Stomach (tissue), 19 donors: ENCODE measurements at places on chromosomes 16 and 17.

GRCh38 chr17:76997981-76998531 lies 129.9 kb downstream of the MGAT5B start:
- H3K36me3 ChIP-seq: no peaks in the 10 kb centered on the region
- no peak overlapping the region for H3K4me3 ChIP-seq
- peaks cover 62% of the 10 kb centered on the region for H3K27me3 ChIP-seq
- H3K27ac ChIP-seq: no peak overlapping the region

DNA sequence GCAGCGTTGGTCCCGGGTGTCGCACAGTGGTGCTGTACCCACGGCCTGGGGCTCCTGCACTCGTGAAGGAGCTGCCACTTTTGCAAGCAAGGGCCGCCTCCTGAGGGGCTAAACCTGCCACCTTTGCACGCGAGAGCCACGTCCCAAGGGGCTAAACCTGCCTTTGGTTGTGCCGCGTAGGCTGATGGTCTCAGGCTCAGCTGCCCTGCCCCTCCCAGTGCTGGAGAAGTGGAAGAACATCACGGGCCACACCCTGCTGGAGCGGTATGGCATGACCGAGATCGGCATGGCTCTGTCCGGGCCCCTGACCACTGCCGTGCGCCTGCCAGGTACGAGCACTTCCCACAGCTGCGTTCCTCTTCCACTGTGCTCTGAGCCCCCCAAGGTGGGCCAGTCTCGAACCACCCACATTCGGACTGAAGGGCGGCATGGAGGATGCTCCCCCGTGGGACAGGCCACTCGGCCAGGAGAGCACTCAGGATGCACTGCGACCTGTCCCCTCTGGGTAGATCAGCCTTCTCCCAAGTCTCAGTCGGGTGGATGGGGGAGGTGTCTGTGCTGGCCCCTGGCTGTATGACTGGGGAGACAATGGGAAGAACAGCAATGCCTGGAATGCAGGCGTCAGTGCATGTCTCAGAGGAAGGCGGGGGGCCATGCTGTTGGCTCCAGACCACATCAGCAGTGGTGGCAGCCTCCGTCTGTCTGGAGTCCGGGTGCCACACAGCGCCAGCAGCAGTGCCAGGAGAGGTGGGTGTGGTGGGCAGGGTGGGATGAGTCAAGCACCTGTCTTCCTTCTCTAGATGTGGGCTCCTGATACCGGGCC lies 20.7 kb downstream of the ACSF3 start:
- H3K27me3 ChIP-seq: no peaks in the 10 kb centered on the region
- peaks cover 25% of the 10 kb centered on the region for H3K4me1 ChIP-seq
- peak overlapping the region; percentile 16 for H3K4me3 ChIP-seq
- peak overlapping the region; percentile 59 for H3K27ac ChIP-seq
- H3K36me3 ChIP-seq: peaks cover 51% of the 10 kb centered on the region

DNA sequence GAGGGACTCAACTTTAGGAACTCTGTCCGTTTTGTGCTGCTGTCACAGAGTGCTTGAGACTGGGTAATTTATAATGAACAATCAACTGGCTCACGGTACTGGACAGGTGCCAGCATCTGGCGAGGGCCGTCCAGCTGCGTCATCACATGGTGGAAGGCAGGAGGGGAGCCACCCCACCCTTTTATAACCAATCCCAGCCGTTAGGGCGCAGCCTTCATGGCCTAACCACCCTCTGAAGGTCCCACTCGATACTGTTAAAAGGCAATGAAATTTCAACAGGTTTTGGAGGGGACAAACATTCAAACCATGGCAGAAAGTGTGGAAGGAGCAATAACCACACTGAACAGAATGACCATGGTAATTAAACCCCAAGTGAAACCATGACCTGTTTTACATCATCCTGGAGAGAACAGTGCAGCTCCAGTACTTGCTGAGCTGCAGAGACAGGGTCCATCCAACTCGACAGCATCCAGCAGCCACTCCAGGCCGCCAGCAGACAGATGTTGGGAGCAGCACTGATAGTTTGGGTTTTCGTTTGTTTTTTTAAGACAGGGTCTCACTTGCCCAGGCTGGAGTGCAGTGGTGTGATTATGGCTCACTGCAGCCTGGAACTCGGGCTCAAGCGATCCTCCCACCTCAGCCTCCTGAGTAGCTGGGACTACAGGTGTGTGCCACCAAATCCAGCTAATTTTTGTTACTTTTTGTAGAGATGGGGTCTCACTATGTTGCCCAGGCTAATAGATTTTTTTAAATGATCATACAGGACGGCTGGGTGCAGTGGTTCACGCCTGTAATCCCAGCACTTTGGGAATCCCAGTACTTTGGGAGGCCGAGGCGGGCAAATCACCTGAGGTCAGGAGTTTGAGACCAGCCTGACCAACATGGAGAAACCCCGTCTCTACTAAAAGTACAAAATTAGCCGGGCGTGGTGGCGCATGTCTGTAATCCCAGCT lies 11.0 kb downstream of the CHMP6 start:
- no peak overlapping the region for H3K27ac ChIP-seq
- peak; percentile 72 for DNase-seq
- H3K36me3 ChIP-seq: peaks cover 28% of the 10 kb centered on the region

DNA sequence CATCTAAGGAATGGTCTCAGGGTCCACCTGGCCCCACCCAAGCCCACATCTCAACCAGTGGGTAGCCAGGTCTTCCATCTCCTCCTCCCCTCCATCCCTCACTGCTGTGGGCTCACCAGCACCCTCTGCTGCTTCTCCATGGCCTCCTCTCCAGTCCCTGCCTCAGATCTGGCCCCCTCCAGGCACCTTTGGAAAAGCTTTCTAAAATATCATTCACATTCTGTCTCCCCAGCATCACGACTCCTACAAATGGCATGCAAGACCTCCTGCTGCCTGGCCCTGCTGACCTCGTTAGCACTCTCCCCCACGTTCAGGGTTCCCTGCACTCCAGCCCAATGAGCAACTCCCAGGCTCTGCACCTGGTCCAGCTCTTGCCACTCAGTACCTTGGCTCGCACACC lies 13.7 kb downstream of the GLP2R start:
- no peak overlapping the region for H3K27ac ChIP-seq
- DNase-seq: no peak
- peaks cover 8% of the 10 kb centered on the region for H3K4me1 ChIP-seq
- H3K27me3 ChIP-seq: no peaks in the 10 kb centered on the region
- no peaks in the 10 kb centered on the region for H3K36me3 ChIP-seq

DNA sequence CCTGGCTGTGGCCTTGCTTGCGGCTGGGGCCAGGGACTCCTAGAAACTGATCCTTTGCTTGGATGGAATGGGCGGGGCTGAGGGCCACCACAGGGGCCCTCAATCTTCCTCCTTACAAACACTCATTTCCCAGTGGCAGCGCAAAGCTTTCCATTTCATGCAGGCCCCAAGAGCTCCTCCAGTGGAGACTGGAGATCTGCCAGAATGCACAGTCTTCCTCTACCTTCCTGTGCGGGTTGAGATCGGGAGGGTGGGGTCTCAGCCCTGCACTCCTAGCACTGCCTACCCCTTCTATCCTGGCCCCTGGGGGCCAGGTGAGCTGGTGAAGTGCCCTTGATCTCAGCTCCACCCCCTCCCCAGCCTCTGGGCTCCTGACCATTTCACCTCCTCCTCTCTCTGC lies 1.7 kb downstream of the NRN1L start:
- no peak overlapping the region for H3K27ac ChIP-seq
- no peaks in the 10 kb centered on the region for H3K27me3 ChIP-seq

DNA sequence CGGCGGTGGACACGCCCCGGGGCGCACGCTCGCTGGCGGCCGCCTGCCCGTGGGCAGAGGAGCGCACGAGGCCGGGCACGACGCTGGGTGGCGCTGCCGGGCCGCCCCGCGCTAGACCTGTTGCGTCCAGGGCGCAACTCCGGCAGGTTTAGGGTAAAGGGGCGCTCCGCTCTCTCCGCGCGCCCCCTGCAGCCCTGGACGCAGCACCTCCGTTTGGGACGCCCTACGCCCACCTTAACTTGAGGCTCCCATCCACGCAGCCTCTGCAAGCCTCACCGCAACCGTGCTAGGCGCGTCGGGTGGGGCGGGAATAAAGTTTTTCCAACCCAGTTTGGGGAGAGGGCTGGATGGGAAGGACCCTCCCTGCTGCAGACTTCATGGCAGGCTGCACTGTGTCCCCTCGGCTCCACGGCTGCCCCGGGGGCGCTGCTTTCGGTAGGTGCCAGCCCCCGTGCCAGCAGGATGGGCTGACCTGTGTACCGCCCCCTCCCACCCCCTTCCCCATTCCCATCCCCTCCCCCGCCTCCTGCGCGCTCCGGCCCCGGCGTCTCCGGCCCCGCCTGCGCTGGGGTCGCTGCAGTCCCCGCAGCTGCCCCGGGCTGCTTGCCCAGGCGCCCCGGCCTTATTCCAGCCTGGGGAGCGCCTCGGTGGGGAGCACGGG lies at the start of gene SYT17:
SYT17 (plus strand) TSS at position 531 of the 661 bp plus-strand sequence. CDS start 407 bp downstream, outside the sequence.
- peak within 1 kb of the TSS; percentile 56 for H3K4me3 ChIP-seq
- H3K27me3 ChIP-seq: no peaks in the 10 kb centered on the region
- H3K36me3 ChIP-seq: no peaks in the 10 kb centered on the region
- DNase-seq: peak; percentile 95
- H3K4me1 ChIP-seq: peaks cover 22% of the 10 kb centered on the region
- peak within 1 kb of the TSS; percentile 82 for H3K27ac ChIP-seq

- H3K27ac ChIP-seq: no peak overlapping the region
- H3K4me3 ChIP-seq: no peak overlapping the region
- H3K36me3 ChIP-seq: peaks cover 21% of the 10 kb centered on the region
- no peaks in the 10 kb centered on the region for H3K27me3 ChIP-seq
Observed at GRCh38 chr17:20307326-20307910, 159.9 kb downstream of the LGALS9B start.

DNA sequence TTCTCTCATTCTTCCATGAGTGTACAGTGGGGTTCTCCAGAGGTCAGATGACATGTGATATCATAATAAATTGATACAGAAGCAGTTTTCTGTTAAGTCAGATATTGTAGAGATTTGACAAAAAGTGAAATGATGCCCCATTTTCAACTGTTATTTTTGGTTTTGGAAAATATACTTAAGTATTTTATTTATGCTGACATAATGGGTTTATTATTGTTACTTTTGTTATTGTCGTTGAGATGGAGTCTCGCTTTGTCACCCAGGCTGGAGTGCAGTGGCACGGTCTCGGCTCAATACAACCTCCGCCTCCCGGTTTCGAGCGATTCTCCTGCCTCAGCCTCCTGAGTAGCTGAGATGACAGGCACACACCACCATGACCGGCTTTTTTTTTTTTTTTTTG lies 94.4 kb downstream of the DNAH9 start:
- H3K27me3 ChIP-seq: no peaks in the 10 kb centered on the region
- H3K27ac ChIP-seq: no peak overlapping the region
- DNase-seq: no peak
- H3K36me3 ChIP-seq: no peaks in the 10 kb centered on the region
- no peaks in the 10 kb centered on the region for H3K4me1 ChIP-seq

GRCh38 chr16:66486199-66486772 lies 59.2 kb downstream of the BEAN1 start:
- no peak overlapping the region for H3K4me3 ChIP-seq
- H3K27me3 ChIP-seq: no peaks in the 10 kb centered on the region
- H3K27ac ChIP-seq: peak overlapping the region; percentile 29
- H3K36me3 ChIP-seq: no peaks in the 10 kb centered on the region
- peaks cover 15% of the 10 kb centered on the region for H3K4me1 ChIP-seq

GRCh38 chr17:49494399-49494985 lies 601 bp upstream of the NGFR start:
- no peaks in the 10 kb centered on the region for H3K36me3 ChIP-seq
- H3K27ac ChIP-seq: no peak overlapping the region
- DNase-seq: no peak
- peaks cover 81% of the 10 kb centered on the region for H3K27me3 ChIP-seq
- peak overlapping the region; percentile 57 for H3K4me3 ChIP-seq

- DNase-seq: peak; percentile 76
- H3K27me3 ChIP-seq: no peaks in the 10 kb centered on the region
- peak overlapping the region; percentile 93 for H3K27ac ChIP-seq
- peaks cover 26% of the 10 kb centered on the region for H3K4me1 ChIP-seq
- H3K36me3 ChIP-seq: peaks cover 17% of the 10 kb centered on the region
Observed at GRCh38 chr16:2223942-2224486, 623 bp downstream of the E4F1 start.

GRCh38 chr16:57700781-57701551 lies 6.4 kb downstream of the DRC7 start:
- H3K4me3 ChIP-seq: no peak overlapping the region
- no peak overlapping the region for H3K27ac ChIP-seq
- H3K4me1 ChIP-seq: peaks cover 23% of the 10 kb centered on the region
- no peaks in the 10 kb centered on the region for H3K36me3 ChIP-seq

DNA sequence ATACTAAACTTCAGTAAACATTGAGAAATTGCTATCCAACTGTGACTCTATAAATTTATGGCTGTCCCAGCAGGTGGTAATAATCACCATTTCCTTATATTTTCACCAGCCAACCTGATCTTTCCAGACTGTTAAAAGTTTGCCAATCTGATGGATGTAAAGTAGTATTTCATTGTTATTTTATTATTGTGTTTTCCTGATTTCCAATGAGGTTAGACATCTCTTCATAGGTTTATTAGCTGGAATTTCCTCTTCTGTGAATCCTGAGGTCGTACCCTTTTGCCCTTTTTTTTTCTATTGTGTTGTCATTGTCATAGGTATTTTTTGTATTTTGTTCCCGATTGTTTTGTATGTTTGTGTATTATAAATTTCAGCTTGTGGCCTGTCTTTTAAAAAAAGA lies 31.7 kb downstream of the BMERB1 start:
- no peak overlapping the region for H3K27ac ChIP-seq
- no peaks in the 10 kb centered on the region for H3K36me3 ChIP-seq
- no peaks in the 10 kb centered on the region for H3K4me1 ChIP-seq

DNA sequence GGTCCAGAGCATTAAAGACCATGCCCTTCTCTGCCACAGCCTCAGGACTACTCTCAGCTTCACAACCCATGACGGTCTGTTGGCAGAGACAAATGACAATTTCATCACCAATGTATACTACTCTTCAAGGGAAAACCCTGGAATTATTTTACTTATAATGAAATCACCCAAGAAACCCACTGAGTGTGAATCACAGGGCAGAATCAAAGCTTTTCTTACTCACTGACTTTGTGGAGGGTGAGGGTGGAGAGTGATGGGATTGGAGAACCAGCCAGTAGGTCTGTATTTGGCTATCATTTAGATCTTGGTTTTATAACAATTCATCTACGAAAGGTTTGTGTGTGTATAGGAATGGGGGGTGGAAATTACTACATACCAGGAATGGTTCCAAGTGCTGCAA lies 442.6 kb downstream of the SHISA9 start:
- no peaks in the 10 kb centered on the region for H3K4me1 ChIP-seq
- H3K27me3 ChIP-seq: no peaks in the 10 kb centered on the region
- no peak overlapping the region for H3K27ac ChIP-seq
- DNase-seq: no peak
- no peaks in the 10 kb centered on the region for H3K36me3 ChIP-seq
